ENCODE measurements at places on chromosomes 7 and 10. TPM values are rescaled to one million over a fixed set of nuclear protein-coding genes. Genes with fewer than 3 reads are reported as not detected.

Gene METTL27
- 5.1 TPM for polyA plus RNA-seq

Gene LDB3
- polyA plus RNA-seq = 1.2 TPM

Gene TDRD1
- 0.05 TPM for polyA plus RNA-seq

Gene SPDYE6
- polyA plus RNA-seq = 6.3 TPM

Gene GSDME
- polyA plus RNA-seq = 16.5 TPM

Gene CTTNBP2
- 39.3 TPM for polyA plus RNA-seq

Gene MEOX2
- polyA plus RNA-seq = 1.6 TPM

Gene GTF2IRD2
- 44.1 TPM for polyA plus RNA-seq

Gene COL17A1
- 0.63 TPM for polyA plus RNA-seq

Gene FANK1
- 13.1 TPM for polyA plus RNA-seq

Gene SFTPD
- polyA plus RNA-seq = 1.6 TPM

Gene SLC26A3
- 0.10 TPM for polyA plus RNA-seq

Gene AUTS2
- 110 TPM for polyA plus RNA-seq

Gene CADPS2
- polyA plus RNA-seq = 51.3 TPM

Gene HKDC1
- polyA plus RNA-seq = 15.3 TPM
